Stimulated activated CD8-positive, alpha-beta memory T cell treated with anti-CD3 and anti-CD28 coated beads, Interleukin-4, amount 100 ng/mL, for 4 hours (primary cell): ENCODE measurements at places on chromosomes 7 and 10.
A peak's percentile ranks its signal among the peaks of the same experiment; 100 is the strongest.

GRCh38 chr7:150514748-150515222 is at the start of gene GIMAP7:
Gene GIMAP7, plus strand, starts transcription at chr7:150514872. Its CDS starts 5,103 bp downstream, at chr7:150519975.
- no peak for DNase-seq

- DNase-seq: peak; percentile 57
These were observed at the start of gene ACBD5 for GRCh38 chr10:27240212-27241009. Gene ACBD5, minus strand, starts transcription at chr10:27240797. Its CDS starts 109 bp downstream, at chr10:27240688.

DNA sequence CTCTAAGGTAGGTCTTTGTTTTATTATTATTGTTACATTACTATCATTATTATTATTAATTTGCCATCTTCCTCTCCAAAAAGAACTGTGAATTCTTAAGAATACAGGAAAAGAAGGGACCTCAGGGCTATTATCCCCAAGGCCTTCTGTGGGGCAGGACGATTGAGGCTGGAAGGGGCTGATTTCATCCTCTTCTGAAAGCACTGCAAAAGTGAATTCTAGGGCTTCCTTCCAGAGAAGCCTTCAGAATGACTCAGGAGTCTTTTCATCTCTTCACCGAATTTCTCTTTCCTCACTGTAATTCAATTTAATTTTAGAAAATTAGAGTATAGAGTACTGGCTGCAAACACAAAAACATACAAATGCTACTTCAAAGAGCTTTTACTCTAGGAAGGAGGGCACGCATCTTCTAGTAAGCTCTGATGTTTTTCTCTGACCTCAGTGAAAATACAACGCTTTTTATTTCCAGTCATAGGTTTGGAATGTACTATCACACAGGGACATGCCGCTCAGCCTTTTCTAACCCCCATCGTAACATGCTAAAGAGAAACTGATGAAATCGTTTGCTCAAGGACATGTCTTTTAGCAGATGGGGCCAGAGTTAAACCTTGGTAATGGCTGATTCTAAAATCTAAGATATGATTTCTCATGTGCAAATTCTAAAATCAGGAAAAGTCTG is 280.2 kb upstream of the PITRM1 start:
- no peak for DNase-seq

GRCh38 chr10:120559800-120560199 is 102.8 kb downstream of the PLPP4 start:
- DNase-seq: no peak

- no peak for DNase-seq
These were observed 71.6 kb downstream of the PTPRE start for GRCh38 chr10:127978481-127978880.

- no peak for DNase-seq
These were observed 242.2 kb downstream of the RAB11FIP2 start for GRCh38 chr10:117804470-117805011.

- no peak for DNase-seq
These were observed 3.0 kb downstream of the ZNF488 start for GRCh38 chr10:47381103-47381395.

- no peak for DNase-seq
These were observed 55.4 kb upstream of the MET start for GRCh38 chr7:116616555-116617059.

DNA sequence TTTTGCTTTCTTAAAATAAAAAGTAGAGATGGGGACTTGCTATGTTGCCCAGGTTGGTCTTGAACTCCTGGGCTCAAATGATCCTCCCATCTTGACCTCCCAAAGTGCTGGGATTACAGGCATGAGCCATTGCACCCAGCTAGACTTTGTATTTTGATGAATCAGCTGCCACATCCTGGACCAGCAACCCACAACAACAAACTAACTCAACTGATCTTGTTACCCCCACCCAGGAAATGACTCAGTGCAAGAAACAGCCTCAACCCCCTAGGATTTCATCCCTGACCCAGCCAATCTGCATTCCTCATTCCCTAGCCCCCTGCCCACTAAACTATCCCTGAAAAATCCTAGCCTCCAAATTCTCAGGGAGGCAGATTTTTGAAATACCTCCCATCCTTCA is 123.8 kb downstream of the IPMK start:
- no peak for DNase-seq

- DNase-seq: no peak
These were observed 10.4 kb downstream of the ANLN start for GRCh38 chr7:36400036-36400435.

DNA sequence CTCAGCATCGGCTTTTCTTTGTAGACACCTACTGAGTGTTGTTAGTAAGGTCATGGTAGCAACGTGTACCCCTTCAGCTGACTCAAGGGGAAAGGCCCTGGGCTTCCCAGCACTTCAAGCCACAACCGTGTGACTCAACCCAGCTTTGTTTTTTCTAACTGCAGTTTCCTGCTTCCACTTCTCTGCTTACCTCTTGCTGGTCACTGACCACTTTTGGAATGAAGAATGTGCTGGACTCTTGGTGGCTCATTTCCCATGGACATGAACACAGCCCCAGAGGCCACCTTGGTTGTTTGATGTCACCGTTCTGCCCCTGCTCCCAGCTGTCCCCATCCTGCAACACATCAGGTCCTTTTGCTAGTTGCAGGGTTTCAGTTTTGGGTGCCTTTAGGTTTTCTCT is 69.5 kb upstream of the ZNF438 start:
- peak; percentile 41 for DNase-seq
